Activated naive CD4-positive, alpha-beta T cell treated with anti-CD3 and anti-CD28 coated beads, Interleukin-2, amount 10 ng/mL, durations not matched to agents 5 hours and 36 hours (primary cell): ENCODE measurements at places on chromosomes 7 and 10. TPM values are rescaled to one million over a fixed set of nuclear protein-coding genes. Genes with fewer than 3 reads are reported as not detected.

FZD8 gene
- 0.48 TPM for total RNA-seq

PODXL gene
- 1.3 TPM for total RNA-seq

CFAP70 gene
- 0.72 TPM for total RNA-seq

SFRP5 gene
- total RNA-seq, result not detected

PCBD1 gene
- total RNA-seq, result 21.3 TPM

ACTR3C gene
- total RNA-seq, result 7.7 TPM

NUDCD3 gene
- 78.9 TPM for total RNA-seq

CYP17A1 gene
- total RNA-seq, result not detected

PDCD4 gene
- 128 TPM for total RNA-seq

CACUL1 gene
- total RNA-seq, result 23.8 TPM

COL26A1 gene
- total RNA-seq, result not detected

MIOS gene
- 32.2 TPM for total RNA-seq

ANKRD30A gene
- not detected for total RNA-seq

HDAC9 gene
- total RNA-seq, result 0.13 TPM

LIPK gene
- not detected for total RNA-seq

ZNF804B gene
- not detected for total RNA-seq

PKD2L1 gene
- not detected for total RNA-seq

ADAM8 gene
- 91.0 TPM for total RNA-seq

DLX5 gene
- total RNA-seq, result not detected

ADGRA1 gene
- not detected for total RNA-seq

YKT6 gene
- total RNA-seq, result 56.2 TPM

AKR1B15 gene
- not detected for total RNA-seq

ASB10 gene
- not detected for total RNA-seq

GJD4 gene
- total RNA-seq, result not detected
